Progenitor cell of endocrine pancreas (in vitro differentiated cells): ENCODE measurements at places on chromosomes 11 and 22.

DNA sequence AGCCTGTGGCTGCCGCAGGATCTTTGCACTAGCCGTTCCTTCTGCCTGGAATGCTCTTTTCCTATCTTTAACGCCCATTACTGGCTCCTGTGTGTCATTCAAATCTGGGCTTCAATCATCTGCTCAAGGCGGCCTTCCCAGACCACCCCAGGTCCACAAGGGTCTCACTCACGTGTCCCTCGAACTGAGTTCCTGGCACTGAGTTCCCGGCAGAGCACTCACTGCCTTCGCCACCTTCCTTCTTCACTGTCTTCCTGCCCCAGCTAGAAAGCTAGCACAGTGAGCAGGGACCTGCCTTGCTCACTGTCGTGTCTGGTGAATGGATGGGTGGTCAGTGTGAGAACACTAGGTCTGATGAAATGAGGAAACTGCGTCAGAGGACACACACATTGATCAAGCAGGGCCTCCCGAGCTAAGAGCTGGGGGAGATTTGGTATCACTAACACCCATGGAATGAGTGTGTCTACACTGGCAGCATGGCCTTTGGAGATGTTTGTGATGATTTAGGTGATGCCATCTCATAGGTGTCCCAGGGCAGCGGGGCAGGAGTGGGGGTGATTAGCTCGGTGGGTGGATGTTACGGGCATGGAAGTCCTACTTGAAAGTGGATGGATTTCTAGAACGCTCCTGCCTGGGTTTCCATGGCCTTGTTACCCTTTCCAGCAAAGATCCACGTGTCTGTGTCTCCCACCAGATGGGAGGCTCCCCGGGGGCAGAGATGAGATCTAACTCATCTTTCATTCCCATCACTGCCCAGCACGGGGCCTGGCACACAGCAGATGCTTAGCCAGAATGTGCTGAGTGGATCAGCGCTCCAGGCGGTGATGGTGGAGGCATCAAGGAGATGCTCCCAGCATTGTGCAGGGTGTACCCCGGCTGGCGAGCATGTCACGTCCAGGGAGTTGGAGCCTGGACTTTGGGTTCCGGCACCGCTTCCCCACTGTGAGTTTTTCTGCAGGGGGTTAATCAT lies 64.5 kb downstream of the SHISAL1 start:
- DNase-seq = no peak

GRCh38 chr11:17208257-17208999 lies 642 bp upstream of the PIK3C2A start:
- DNase-seq = peak; percentile 56

DNA sequence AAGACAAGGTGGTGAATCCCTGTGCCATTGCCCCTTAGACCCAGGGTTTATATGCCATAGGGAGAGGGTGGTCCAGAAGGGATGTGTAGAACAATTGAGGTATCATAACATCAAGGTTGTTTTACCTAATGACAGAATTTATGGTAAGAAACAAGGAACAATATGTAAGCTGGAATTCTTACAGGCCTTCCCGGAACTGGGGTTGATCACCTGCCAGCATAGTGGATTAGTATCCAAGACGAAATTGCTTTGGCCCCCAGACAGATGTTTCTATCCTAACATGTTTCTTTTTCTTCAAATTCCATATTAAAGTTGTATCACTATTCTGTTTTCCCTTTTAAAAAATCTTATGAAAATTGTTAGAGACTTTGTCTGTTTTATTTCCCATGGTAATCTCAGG lies 343.8 kb upstream of the ANO3 start:
- DNase-seq = no peak

DNA sequence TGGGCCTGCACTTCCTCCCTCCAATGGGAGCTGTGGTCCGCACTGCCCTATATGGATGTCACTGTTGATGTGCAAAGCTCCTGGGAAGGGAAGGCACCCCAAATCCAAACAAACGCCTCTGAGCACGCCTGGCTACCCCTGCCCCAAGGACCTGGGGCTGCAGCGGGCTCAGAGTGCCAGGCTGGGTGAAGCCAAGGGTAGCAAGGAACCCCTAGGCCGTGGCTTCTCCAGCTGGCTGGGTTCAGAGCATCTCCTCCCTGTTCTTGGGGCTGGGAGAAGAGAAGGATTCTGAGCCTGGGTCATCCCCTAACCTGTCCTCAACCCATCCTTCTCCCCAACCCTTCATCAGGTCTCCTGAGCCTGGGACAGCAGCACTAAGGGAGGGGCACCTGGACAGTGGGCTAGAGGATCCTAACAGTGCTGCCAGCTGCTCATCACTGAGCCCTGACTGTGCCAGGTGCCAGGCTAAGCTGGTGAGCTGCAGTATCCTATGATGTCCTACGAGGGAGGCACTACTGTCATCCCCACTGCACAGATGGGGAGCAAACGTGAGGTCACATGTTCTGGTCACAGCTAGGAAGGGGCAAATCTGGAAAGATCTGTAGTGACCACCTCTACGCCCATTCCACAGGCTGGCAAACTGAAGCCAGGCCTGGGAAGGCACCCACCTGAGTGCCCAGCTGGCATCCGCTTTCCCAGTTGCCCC lies 3.0 kb downstream of the SSTR3 start:
- DNase-seq = no peak

GRCh38 chr22:20175597-20175900 lies 24.7 kb upstream of the CCDC188 start:
- DNase-seq = no peak

DNA sequence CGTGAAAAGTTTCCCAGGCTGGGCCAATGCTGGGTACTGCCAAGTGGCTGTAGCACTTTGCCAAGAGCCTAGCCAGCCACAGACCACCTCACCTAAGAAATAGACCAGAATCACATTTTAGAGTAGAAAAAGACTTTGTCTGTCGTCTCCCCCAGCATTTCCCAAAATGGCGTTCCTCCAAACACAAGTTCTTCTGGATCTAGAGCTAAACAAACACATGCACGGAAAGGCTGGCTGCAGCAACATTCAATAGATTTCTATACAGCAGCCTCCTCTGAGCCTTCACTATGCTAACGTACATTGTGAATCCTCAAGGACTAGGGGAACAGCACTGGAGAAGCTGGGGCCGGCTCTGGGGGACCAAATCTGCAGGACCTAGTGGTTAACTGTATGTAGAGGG lies 65.0 kb downstream of the EFCAB6 start:
- no peak for DNase-seq

GRCh38 chr22:38205261-38206128 lies 3.7 kb downstream of the MAFF start:
- no peak for DNase-seq

GRCh38 chr11:122847466-122847865 lies 9.2 kb downstream of the CRTAM start:
- DNase-seq = no peak

- DNase-seq = no peak
Measured at GRCh38 chr22:45702981-45703380, 31.3 kb downstream of the ATXN10 start.

GRCh38 chr11:85052636-85053035 lies 574.5 kb downstream of the DLG2 start:
- no peak for DNase-seq

DNA sequence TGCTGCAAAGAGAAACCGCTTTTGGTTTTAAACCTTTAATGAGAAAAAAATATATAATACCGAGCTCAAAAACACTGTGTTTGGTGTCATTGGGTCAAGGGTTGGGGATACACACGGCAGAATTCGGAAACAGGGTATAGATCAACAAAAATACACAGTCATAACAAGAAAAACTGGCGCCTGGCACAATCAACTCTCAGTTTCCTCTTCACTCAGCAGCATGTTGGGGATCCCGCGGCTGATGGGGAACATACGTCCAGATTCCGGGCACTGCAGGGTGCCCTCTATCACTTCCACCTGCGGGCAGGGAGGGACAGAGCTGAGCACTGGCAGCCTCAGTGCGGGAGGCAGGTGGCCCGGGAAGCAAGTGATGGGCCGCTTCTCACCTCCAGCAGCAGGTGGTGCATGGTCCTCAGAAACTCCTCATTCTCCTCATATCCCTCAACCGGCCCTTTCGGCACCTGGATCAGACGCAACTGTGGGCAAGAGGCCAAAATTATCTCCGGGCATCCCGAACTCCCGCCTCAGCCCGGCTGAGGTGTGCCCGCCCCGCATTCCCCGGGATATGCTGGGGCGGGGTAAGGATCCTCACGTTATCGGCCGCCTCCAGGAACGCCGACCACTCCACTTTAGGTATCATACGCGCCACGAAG lies 561 bp downstream of the TRMT112 start:
- no peak for DNase-seq

GRCh38 chr11:73538381-73538872 lies 59.5 kb downstream of the FAM168A start:
- DNase-seq = no peak

DNA sequence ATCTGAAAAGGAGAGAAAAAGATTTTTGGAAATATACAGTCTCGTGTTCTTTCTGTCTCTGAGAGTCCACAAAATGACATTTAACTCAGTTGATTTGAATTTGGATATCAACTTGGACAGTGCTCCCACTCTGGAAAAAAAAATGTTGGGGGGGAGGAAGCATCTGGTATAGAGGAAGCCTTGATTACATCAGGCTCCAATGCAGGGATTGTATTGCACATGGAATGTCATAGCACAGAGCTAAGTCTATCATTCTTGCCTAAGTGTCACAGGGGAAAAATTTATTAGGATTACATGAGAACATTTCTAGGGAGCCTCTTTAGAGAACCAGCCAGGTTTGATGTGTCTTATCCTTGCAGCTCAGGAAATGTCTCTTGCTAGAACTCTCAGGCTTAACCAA lies 23.0 kb downstream of the MS4A6A start:
- no peak for DNase-seq

GRCh38 chr22:47297261-47298016 lies 535.0 kb downstream of the TBC1D22A start:
- no peak for DNase-seq

GRCh38 chr11:103322821-103323220 lies 213.6 kb downstream of the DYNC2H1 start:
- no peak for DNase-seq

GRCh38 chr11:90476442-90477007 lies 253.7 kb upstream of the CHORDC1 start:
- DNase-seq = no peak

DNA sequence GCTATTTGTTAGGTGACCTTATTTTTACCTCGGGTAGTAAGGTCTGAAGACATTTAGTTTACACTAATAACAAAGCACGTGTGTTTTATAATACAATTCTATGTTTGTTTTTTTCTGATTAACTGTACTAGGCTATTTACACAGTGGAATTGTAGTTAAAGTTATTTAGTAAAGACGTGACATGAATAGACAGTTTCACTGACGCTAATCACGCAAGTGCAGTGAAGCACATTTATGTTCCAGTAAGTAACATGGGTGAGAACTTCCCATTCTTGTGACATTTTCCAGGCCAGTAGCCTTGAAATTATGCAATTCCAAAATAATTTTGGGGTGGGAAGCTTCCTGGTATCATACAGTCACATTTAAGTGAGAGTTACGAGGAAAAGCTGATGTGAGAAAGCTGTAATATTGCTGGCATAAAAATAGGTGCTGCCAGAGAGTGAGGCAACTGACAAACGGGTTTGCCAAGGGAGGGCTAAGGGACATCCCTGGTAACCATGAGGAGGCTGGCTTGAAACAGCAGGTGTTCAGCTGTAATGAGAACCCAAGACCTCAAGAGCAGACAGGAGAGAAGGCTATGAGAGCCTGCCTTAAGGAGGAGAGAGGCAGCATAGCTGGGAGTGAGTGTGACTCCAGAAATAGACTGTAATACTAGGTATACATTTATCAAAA lies 378.8 kb downstream of the DCDC1 start:
- DNase-seq = no peak

DNA sequence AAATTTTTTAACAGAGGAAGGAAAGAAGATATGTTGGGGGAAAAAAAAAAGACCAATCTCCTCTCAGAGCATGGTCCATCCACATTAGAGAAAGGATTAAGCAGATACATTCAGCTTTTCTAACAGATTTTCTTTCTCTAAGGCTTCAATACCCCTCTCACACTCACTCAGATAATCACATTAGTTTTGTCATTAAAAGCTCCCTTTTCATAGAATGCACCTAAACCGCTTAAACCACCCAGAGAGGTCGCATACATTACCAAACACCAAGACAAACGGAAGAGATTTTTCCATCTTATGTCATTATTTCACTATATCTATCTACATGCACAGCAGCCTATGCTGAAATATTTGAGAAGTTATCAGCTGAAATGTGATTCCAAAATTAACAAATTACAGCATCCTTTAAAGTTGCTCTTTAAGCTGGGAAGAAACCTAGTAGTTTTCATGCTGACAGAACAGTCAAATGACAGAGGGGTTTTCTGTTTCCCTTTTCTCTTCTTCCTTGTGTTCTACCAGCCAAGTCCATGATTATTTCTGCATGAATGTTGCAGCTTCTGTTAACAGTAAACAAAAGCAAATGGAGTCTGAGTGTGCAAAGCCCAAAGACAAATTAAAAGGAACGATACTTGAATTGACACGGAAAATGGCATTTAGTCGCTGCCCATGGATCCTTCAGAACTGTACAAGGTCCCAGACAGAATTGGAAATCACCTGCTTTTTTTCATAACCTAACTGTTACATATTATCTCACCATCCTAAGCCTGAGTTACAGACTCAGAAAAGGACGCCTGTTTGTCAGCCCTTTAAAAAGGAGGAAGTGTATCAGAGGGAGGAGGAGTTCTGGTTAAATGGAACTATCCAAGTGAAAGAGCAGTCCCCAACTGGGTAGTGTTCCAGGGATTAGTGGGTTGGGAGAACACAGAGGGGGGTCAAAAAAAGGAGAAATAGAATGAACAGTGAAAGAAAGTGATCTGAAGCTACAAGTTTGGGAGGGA lies 54.6 kb downstream of the PRCP start:
- no peak for DNase-seq

DNA sequence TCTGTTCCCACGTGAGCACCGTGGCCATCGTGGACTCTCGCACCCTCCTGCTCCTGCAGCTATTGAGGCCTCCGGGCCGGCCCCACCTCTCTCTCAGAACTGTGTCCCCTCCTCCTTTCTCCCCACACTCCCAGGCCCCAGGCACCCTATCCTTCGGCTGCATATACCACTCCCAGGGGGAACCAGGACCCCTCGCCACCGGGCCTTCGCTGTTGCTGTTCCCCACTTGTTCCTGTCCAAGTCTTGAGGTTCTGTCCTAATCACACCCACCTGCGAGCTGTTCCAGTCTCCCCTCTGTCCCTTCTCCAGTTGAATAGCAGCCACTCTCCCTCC lies 43.0 kb upstream of the CDON start:
- DNase-seq = no peak

- DNase-seq = no peak
Measured at GRCh38 chr22:19394274-19395050, 37.1 kb downstream of the HIRA start.

DNA sequence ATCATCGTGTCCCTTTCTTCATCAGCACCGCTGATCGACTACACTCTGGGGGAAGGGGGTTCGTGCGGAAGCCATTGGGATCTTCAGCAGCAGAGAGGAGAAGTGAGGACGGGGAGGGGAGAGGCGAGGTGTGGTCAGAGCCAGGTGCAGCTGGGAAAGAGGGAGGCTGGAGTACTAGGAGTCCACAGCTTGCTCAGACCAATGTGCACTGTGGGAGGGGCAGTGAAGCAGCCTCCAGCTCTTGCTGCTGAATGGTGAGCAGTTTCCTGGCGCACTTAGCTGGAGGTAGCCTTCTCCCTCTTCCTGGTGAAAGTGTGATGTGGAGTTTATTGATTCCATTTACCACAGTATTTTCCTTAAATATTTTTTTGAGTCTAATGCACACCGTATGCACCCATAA lies 99.0 kb upstream of the NECTIN1 start:
- no peak for DNase-seq
